ENCODE measurements at places on chromosomes 3 and 15. TPM values are rescaled to one million over a fixed set of nuclear protein-coding genes. Genes with fewer than 3 reads are reported as not detected.
A peak's percentile ranks its signal among the peaks of the same experiment; 100 is the strongest.

- DNase-seq = no peak
These were observed 210.1 kb downstream of the ATP8B4 start for GRCh38 chr15:49908933-49909295.

DNA sequence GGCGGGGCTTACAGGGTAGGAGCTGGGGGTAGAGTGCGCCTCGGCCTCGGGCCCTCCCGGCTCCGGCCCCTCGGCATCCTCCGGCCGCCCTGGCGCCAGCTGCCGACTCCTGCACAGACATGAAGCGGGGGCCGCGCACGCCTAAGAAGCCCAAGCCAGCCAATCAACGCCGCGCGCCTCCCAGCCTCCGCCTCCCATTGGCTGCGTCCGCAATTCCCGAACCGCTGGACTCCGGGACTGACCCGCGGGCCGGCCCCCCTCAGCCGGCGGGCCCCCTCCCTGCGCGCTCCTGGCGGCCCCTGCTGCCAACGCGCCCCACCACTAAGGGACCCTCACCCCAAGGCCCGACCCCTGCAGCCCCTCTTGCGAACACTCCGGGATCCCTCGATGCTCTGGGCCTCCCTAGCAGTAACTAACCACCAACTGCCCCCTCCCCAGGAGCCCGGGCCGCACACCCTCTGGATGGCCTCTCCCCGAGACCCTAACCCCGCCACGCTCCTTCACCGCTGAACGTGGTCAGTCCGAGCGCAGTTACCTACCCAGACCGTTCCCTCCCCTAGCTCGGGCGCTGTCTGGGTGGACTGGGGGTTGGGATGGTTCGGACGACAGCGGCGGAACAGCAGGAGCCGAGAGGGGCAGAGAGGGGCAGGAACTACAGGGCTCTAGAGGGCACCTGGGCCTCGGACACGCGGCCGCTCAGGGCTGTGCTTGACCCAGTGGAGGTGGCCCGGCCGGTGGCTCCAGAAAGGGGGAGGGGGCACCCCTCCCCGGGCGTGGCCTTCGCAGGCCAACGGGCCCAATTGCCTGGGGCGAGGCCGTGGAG, 5.0 kb downstream of the GATA2 start:
- peak; percentile 75 for DNase-seq

The SETD2 gene
- total RNA-seq = 25.2 TPM

- DNase-seq = no peak
These were observed 162.6 kb downstream of the IL1RAP start for GRCh38 chr3:190676481-190676880.

- DNase-seq = no peak
These were observed 52.4 kb downstream of the PDZRN3 start for GRCh38 chr3:73572368-73572767.

DNA sequence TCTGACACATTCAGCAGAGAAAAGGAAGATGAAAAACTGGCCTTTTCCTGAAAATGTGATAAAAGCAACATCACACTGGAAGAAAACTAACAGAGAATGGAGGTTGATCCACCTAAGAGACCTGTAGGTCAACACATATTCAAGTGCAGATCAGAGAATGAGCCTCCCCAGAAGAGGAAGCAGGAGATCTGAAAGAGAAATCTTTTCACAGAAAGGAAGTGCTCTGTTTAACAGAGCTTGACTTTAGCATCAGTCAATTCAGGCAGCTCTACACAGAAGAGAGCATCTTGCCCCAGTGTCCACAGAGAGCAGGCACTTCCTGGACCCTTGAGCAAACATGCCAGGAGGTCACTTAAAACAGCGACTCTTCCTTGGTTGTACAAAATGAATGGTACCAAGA, 655.4 kb upstream of the GBE1 start:
- DNase-seq = no peak

Measured in A172 (cell line).